COR-L47 (cell line): ENCODE measurements at places on chromosomes 6 and 20.

GRCh38 chr6:151675746-151676459 is 131.6 kb upstream of the ESR1 start:
- DNase-seq: peak; percentile 25

GRCh38 chr20:19074828-19075516 is 137.5 kb upstream of the SLC24A3 start:
- no peak for DNase-seq

DNA sequence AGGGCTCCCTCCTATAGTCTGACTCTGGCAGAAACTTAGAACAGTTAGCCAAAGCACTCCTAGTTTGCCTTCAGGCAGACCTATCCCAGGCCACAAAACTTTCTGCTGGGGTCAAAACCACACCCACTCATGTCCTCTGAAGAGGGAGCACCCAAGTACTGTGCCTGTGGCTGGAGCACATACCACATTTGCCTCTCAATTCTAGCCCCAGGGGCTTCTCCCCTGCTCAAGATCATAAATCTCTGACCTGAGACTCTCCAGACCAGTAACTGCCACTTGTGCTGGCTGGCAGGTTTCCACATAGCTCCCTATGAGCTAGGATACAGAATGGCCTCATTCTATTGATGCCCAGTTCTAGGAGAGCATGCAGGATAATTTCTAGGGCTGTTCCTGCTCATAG is 781.0 kb downstream of the EYS start:
- no peak for DNase-seq

GRCh38 chr6:136553166-136553787 is 3.1 kb upstream of the MAP7 start:
- DNase-seq: no peak

DNA sequence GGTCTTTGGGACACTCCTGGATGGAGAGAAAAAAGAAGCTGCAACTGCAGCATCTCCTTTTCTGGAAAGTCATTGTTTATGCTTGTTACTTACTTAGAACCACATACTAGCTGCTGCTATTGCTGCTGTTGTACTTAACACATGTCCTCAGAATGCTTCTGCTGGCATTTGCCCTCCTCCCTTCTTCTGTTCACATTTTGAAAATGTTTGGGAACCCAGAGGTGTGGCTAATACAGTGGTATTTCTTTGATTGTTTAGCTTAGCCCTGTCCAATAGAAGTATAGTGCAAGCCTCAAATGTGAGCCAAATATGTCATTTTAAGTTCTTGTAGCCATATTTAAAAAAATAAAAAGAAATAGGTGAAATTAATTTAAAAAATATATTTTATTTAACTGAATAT is 8.4 kb downstream of the DTD1 start:
- no peak for DNase-seq

- no peak for DNase-seq
These were observed 287.3 kb upstream of the FOXQ1 start for GRCh38 chr6:1024587-1024986.

- DNase-seq: no peak
These were observed 290.2 kb downstream of the PHACTR1 start for GRCh38 chr6:13006578-13007300.

- peak; percentile 43 for DNase-seq
These were observed 40.3 kb upstream of the BLCAP start for GRCh38 chr20:37567671-37568588.

DNA sequence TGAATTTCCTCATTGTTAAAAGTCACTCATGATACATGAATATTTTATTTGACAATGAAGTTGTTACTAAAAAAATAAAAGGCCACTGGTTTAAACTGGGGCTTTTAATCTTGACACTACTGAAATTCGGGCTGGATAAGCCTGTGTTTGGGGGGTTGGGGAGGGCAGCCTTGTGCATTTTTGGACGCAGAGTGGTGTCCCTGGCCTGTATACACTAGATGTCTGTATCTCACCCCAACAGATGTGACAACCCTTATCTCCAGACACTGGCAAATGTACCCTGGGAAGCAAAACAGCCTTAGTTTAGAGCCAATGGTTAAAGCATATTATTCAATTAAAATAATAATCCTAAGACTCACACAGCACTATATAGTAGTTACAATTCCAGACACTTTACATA is 24.8 kb downstream of the MAN1A1 start:
- no peak for DNase-seq

DNA sequence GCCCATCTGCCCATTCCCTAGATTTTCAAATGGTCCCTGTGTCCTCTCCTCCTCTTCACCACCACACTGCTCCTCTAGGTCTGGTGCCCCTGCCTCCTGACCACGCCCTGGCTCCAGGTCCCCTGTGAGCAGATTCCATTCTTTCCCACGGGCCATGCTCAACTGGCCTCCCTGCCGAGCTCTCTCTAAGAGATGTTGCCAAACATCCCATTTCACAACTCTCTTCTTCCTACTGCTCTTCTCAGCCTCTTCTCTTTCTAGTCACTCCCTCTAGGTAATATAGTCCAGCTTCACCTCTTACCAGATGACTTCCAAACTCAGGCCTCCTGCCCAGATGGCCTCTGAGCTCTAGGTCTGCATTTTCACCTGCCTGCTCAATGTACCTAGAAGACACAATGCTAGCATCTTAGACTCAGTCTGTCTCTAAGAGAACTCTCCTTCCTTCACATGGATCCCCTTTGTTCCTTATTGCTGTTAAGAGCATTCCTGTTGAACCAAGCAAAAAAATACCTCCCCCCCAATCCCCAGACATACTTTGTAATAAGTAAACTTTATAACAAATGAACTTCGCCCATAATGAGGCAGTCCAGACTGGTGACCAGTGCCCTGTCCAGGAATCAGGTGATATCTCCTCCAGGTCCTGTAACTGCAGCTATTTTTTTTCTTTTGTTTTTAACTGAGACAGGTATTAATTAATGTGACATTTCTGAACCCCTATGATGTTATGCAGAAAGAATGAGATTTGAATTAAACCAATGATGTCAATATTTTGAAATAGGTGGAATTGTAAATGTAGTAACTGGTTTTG is 79.0 kb downstream of the LYRM4 start:
- DNase-seq: no peak

DNA sequence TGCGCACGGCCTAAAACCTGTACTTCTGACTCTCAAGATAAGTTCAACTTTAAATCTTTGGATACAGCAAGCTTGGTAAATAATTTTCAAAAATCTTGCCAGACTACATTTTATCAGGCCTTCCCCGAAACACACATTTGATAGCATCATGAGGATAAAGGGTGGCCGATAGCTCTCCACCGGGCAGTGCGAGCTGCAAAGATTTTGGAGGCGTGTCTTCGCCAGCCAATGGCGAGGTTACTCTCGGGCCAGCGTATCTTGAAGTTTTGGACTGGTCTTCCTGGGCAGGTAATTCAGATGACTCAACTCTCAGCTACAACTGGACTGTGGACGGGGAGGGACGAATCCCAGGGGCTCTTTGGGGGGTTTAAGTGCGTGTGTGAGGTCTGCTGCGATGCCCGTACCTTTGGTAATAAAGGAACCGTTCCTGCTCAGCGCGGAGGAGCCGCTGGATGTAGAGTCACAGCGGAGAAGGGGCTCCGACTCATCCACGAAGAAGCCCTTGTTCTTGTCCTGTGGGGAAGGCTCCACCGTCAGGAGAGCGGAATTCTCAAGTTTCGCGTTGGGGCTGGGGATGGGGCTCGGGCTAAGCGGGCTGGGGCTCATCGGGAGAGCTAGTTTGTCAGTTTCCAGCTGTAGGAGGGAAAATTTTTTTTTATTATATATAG is 75.3 kb downstream of the TNFRSF21 start:
- no peak for DNase-seq

DNA sequence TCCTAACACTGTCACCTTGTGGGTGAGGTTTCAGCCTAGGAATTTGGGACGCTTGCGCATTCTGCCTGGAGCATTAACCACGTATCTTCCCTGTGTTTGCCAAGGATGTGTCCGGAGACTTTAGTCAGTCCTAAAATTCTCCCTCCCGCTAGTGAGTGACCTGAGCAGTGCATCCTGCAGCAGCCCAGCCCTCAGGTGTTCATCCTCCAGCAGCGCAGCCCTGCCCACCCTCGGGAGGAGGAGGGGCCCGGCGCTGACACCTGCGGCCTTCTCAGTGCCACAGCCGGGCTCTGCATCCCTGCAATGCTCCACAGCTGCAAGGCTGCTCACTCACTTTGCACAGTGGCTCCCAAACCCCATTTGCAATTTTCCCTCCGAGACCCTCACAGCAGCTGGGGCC is 79.5 kb downstream of the ERMARD start:
- DNase-seq: peak; percentile 6

- DNase-seq: no peak
These were observed 98.0 kb upstream of the FAM8A1 start for GRCh38 chr6:17501982-17502704.

DNA sequence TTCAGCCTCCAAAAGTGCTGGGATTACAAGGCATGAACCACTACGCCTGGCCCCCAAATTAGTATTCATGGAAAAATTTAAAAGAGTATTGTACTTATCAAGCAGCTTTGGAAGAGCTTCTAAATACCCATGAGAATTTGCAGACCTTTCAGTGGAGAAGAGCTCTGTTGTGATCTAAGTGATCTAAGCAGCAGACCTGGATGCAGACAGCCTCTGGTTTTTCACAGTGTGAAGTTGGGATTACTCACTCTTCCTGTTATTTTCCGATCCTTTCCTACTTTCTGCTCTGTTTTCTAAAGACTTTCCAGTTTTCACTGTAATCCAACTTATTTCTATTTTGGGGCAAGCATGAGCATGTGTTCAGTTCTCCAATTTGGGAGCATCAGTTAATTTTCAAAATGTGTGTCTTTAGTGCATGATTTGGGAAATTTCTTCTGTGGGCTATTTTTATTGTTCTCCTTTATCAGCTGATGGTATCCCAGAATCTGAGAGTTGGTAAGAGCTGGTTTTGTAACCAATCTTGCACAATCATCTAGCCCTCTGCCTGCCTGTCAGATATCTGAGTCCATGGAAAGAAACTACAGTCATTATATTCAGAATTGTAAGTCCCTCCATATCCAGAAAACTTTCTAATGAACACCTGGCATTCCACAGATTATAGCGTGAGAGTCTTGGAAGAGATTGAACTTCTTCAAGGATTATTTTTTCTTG is 207.7 kb upstream of the DTNBP1 start:
- no peak for DNase-seq

DNA sequence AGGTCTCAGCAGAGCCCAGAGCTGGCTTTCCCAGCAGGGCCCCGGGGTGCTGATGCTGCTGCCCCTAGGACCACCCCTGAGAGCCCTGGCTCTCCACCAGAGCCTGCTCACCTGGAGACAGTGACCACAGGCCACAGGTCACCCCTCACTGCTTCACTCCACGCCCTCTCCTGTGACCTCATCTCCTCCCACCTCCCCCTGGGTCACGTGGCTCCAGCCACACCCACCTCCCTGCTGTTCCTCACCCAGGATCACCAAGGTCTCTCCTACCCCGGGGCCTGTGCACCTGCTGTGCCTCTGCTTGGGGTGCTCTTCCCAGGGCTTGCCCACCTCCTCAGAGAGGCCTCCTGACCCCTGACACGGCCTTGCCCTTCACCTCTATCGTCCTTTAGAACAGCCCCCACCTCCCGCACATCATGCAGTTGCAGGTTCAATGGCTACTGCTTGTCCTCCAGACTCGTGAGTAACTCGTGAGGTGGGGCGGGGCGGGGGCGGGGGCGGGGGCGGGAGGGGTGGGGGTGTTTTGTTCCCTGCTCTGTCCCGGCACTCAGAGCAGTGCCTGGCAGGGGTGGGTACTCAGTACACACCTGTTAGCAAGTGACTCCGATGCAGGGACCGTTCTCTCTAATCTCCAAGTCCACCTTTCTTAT is 468.0 kb downstream of the PREX1 start:
- DNase-seq: no peak

GRCh38 chr6:6968357-6968730 is 139.4 kb upstream of the RREB1 start:
- no peak for DNase-seq

GRCh38 chr6:62445521-62445920 is 159.5 kb upstream of the KHDRBS2 start:
- no peak for DNase-seq

DNA sequence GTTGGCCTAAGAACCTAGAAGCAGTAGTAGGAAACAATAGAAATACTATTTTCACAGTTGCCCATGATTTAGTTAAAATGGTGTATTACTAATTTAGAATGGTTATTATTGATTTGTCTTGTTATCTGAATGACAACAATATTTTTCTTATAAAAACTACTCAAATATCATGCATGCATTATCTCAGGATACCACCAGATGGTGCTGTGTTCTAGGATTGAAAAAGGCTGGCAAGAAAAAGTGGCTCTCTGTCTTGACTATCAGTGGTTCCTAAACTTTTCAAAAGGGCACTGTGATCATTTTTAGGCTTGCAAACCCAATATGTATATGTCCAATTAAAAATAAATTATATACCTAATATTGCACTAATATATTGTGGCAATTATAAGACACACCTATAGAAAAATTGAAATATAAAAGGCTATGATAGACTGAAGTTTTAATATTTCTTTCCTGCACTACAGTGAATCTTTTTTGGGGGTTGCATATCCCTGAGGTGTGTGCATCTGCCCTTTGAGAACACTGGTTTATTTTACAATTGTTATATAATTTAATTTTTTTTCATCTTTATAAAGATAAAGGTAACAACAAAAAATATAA is 131.7 kb upstream of the MLIP start:
- DNase-seq: peak; percentile 21
